Activated T-helper 17 cell treated with anti-CD3 and anti-CD28 coated beads, Interleukin-2, amount 50 U/mL, for 72 hours (primary cell): ENCODE measurements at places on chromosomes 13 and 19. TPM values are rescaled to one million over a fixed set of nuclear protein-coding genes. Genes with fewer than 3 reads are reported as not detected.

GRCh38 chr19:45592366-45592765 lies 7.8 kb upstream of the OPA3 start:
- peaks cover 6% of the 10 kb centered on the region for H3K4me1 ChIP-seq
- H3K4me3 ChIP-seq, result no peak overlapping the region
- peaks cover 28% of the 10 kb centered on the region for H3K27me3 ChIP-seq
- H3K36me3 ChIP-seq, result no peaks in the 10 kb centered on the region

Gene HIF3A
- total RNA-seq, result not detected

- H3K4me3 ChIP-seq, result no peak overlapping the region
- peak; percentile 37 for ATAC-seq
These were observed 279.6 kb downstream of the SLC7A1 start for GRCh38 chr13:29315847-29316246.

Gene TUBA3C
- total RNA-seq, result not detected

DNA sequence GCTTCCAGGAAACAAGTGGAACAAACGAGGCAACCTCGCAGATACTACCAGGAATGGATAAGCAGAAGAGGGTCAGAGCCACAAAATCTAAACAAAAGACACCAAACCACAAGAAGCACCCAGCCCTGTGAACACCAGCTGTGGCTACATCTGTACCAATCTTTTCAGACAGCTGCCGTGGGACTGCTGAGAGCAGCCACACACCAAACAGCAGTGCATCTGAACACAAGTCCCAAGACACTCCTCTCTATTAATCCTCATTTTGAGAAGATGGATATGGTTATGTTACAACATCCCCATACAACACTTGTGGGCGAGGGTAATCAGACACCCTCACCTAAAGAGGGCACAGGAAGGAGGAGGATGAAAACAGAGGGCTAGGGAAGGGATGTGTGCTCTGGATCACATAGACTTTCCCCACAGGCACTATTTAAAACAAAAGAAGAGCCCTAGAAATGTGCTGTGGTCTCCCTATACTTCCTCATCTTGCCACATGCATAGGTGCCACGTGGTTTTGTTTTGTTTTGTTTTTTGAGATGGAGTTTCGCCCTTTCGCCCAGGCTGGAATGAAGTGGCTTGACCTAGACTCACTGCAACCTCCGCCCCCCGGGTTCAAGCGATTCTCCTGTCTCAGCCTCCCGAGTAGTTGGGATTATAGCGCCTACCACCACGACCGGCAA lies 41.6 kb upstream of the ZNF14 start:
- peaks cover 17% of the 10 kb centered on the region for H3K36me3 ChIP-seq
- no peak for ATAC-seq
- H3K4me3 ChIP-seq, result peak overlapping the region; percentile 94
- H3K27me3 ChIP-seq, result no peaks in the 10 kb centered on the region
- no peak overlapping the region for H3K27ac ChIP-seq
